ENCODE measurements at places on chromosomes 2 and 18.

GRCh38 chr18:3248062-3248657 lies 559 bp downstream of the MYL12A start:
- DNase-seq, result peak; percentile 35

- no peak for DNase-seq
These were observed 386.2 kb upstream of the HNRNPA3 start for GRCh38 chr2:176826356-176826755.

GRCh38 chr18:24080861-24081260 lies 58.0 kb upstream of the CABYR start:
- DNase-seq, result no peak

DNA sequence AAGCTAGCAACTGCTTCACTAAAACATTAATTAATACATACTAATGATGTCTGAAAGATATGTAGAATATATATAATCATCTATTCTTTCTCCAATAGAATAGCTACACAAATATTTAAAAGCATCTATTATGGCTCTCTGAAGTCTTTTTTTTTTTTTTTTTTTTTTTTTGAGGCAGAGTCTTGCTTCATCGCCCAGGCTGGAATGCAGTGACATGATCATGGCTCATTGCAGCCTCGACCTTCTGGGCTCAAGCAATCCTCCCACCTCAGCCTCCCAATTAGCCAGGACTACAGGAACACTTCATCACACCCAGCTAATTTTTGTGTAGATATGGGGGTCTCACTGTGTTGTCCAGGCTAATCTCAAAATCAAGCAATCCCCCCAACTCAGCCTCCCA lies 120.4 kb upstream of the KYNU start:
- DNase-seq, result no peak

DNA sequence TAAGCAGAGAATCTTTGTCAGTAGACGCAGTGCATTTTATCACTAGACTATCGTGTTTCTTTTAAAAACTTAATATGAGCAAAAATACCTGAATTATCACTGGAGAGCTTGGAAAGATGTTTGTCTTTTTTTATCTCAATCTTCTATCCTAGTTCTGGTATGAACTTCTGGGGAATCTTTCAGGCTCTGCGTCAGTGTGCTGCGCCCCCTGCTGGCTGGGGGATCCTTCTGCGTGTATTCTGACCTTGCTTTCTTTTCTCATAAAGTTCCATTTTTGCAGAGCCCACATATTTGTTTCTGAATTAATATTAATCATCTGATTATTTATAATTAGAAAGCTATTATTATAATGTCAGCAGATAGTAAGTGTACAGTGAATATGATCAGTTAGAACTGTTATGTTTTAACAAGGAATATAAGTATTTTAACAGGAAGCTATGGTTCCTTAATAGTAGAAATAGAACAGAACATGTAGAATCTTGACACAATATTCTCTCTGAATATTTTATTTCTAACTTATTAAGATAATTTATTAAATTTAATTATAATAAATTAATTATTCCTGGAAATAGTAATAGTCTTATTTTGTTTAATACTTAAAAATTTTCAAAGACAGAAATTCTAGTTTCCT lies 945.0 kb upstream of the CRIM1 start:
- DNase-seq, result no peak

GRCh38 chr2:118973542-118973951 lies 31.6 kb downstream of the MARCO start:
- peak; percentile 30 for DNase-seq

- DNase-seq, result peak; percentile 63
These were observed 58.5 kb downstream of the ROCK1 start for GRCh38 chr18:21053127-21053526.

DNA sequence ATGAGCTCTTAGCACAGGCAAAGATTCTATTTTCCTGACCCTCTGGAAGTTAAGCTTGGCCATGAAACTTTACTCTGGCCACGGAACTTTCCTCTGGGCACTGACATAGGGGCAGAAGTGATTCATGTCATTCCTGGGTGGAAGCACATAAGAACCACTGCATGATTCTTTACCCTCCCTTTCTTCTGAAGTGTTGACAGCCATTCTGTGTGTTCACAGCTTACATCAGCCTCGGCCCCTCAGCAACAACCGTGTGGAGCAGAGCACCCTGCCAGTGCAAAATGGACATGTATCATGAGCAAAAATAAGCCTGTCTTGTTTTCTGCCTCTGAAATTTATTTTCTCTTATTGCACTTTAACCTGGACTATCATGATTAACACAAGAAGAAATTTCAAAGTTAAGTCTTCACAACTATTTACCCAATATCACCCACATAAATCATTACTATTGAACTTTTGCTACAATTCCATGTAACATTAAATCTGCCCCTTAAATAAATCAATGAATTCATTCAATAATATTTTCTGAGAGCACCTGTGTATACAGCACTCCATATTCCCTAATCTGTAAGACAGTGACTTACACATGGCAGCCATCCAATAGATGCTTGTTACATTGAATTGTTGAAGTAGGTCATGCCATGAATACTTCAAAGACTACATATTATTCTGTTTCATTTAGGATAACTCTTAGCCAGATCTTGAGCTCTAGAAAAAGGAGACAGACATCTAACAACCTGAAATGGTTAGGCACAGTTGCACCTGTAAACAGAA lies 531.9 kb downstream of the IRS1 start:
- peak; percentile 33 for DNase-seq

- DNase-seq, result no peak
These were observed 263.4 kb downstream of the PDE11A start for GRCh38 chr2:177808984-177809809.

- DNase-seq, result peak; percentile 57
These were observed 160.8 kb downstream of the COL6A3 start for GRCh38 chr2:237253046-237253702.

- DNase-seq, result no peak
These were observed 61.8 kb downstream of the EVA1A start for GRCh38 chr2:75498907-75499306.

GRCh38 chr2:48114256-48114655 lies 208.0 kb upstream of the FBXO11 start:
- DNase-seq, result peak; percentile 56

DNA sequence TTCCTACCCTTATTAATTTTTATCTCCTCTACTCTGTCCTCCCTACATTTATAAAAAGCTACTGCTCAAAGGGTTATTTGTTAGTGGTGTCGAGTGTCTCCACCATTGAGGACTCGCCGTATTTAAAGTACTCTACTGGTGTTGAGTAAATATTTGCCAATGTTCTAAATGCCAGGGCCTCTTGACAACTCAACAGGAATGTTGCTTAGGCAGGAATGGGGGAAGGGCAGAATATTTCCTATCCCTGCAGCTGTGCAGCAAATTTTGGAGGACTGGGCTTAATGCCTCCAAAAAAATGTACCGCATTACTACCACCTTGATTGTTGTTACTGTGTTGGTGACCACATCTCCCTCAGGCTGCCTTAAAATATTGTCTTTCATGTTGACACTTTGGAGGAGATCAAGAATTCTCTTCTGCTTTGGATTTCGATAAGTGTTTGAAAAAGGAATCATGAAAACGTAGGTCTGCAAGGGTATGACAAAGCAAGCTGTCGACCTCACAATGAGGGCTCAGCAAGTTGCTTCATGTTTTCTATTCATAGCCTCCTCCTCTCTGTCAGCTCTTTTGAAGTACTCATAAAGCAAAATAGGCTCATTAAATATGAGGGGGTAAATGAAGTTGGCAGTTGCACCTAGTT lies 84.3 kb downstream of the EFEMP1 start:
- peak; percentile 17 for DNase-seq

GRCh38 chr2:53708988-53709387 lies 58.6 kb upstream of the CHAC2 start:
- no peak for DNase-seq

DNA sequence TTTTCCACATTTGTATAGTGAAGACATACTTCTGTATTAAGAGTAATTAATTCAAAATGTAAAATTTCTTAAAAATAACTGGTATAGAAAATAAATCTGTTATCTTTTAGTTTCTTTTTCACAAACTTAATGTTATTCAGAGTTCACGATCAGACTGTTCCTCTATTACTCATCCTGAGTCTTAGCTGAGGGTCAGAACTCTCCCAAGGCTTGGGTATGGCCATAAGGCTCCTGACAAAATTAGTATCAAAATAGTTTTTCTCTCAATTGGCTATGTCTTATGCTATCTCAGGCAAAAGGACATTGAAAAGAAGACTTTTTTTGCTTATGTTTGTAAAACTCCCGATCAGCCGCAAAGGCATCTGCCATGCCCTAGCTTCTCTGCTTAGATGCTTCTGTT lies 56.1 kb upstream of the NAB1 start:
- no peak for DNase-seq

DNA sequence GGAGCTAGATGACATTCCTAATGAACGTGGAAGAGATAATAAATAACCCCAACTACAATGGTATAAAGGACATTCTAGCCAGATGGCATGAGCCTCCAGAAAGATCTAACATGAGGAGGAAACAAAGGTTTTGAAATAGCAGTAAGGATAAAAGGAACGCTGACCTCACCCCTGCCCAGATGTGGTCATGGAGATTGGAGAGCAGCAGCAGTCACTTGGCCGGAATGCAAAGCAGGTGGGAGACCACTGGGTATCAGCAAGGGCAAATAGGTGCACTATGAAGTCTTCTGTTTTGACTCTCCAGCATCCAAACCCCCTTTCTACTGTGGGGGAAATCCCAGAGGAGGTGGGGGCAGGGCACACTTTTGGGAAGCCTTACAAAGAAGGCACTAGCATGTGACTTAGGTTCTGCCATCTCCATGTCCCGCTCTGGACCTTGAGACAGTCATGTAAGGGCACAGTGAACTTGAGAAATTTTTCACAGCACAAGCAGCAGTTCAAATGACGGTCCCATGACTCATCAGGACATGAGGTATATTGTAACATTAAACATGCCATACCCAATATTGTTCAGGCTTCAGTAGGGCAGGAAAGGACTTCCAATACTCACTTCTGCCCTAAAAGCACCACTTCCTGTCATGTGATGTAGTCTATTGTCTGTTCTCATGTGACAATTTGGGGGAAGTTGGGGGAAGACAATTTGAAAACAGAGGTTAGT lies 55.2 kb downstream of the METTL4 start:
- peak; percentile 97 for DNase-seq

DNA sequence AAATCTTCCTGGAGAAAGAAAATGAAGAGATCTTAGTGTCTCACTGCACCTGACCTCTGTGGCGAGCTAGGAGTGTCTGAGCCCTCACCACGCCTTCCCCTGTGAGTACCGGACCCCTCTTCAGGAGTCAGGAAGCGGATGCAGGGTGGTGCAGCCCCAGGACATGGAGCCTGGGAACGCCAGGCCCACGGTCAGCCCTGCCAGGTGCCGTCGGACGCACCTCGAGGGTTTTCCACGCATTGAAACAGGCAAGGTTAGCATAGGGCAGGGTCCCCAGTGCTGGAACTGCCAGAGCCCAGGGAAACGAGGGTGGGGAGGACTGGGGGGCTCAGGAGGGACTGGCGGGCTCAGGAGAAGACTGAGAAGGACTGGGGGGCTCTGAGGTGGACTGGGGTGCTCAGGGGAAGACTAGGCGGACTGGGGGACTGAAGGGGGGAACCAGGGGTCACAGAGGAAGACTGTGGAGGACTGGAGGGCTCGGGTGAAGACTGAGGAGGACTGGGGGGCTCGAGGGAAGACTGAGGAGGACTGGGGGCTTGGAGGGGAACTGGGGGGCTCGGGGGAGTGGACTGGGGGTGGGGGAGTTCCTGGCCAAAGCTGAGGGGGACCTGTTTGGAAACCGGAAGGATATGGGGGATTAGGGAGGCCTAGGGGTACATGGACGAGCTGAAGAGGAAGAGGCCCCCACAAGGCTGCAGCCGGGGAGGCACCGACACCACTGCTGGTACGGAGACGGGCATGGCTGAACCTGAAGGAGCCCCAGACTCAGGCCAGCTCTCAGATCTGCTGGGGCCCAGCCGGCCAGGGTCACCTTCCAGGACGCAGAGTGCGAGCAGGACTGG lies 65.2 kb upstream of the SNTG2 start:
- DNase-seq, result no peak

DNA sequence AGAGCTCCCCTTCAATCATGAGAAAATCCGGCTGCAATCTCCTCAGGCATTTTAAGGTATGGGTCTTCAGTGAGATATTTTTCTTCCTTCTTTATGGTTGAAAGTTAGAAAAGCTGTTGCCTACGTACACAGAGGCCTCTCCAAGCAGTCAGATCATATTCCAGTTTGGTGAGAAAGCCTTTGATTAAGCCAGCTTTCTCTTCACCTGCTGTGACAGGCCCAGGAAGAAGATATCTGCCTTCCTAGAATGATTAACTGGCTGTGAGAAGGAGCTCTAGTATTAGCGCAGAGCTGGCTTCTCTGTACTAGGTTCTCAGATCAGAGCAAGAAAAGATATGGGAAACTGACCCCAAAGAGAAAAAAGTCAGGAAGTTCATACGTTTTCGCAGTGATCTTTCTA lies 585.0 kb upstream of the CHAC2 start:
- no peak for DNase-seq

GRCh38 chr18:44793194-44793593 lies 112.5 kb downstream of the SETBP1 start:
- DNase-seq, result no peak

DNA sequence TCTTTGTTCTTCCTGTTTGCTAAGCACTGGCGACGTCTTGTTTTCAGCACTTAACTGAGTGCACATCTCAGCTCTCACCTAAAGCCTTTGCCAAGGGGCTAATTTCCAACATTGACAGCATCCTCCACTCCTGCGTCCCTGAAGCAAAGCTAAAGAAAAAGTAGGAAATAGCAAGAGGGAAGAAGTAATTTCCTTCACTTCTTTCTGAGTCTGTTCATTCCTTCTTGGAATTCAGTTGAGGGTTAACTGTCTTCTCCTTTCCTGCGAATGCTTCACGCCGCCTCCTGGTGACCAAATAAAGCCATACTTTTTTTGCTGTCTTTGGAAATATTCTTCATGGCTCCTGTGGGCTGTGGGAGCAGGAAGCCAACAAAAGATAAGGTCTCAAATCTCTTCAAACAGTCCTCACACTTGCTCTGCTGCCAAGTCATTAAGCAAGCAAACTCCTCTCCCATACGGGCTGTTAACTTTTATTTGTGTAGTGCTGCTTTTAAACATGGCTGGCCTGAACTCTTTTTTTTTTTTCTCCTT lies 100.9 kb downstream of the DPP10 start:
- DNase-seq, result no peak

- no peak for DNase-seq
These were observed 185.2 kb upstream of the SLC14A2 start for GRCh38 chr18:45430041-45430440.

DNA sequence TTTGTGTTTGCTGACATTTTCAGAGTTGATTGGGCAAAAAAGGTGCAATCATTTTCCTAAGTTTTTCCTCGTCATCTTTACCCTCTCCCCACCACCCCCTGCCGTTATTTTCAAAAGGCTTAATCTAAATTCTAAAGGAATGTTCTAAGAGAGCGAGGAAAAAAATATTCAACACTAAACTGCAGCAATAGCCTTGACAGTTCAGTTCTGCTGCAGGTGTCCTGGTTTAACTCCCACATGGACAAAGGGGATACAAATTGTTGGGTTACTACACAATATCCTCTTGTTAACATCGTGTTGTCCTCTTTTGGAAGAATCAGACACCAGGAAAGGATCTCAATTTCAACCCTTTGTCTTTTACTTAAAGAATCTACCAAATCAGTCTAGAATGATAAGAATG lies 696.5 kb downstream of the NRXN1 start:
- DNase-seq, result no peak

- no peak for DNase-seq
These were observed 347.0 kb downstream of the CYRIA start for GRCh38 chr2:16318474-16319195.

- no peak for DNase-seq
These were observed 109.4 kb downstream of the NRXN1 start for GRCh38 chr2:50922506-50922905.

Data from foreskin fibroblast (primary cell).